T1000 (cell line): ENCODE measurements at places on chromosomes 16 and 17.

DNA sequence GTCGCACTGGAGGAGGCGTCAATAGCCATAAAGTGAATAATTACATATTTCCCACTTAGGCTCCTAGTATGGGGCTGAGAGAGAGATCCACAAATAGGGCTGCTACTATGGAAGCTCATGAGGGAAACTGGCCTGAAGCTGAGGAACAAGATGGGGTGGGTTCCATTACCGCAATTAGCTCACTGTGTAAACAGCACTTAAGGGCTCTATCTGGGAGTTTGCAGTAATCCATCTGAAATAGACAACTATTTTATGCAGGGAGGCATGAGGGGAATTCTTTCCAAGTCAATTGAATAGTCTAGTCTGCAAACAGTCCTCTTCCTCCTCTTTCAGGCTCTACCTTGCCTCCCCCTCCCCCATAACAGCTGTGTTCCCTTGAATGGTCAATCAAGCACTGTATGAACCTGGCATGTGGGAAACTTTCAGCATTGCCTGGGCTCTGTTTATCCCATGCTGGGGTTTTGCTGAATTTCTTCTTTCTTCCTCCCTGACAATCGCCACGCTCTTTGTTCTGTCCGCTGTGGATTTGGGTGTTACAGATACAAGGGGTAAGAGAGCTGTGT lies 56.1 kb upstream of the MAF start:
- no peak for DNase-seq

DNA sequence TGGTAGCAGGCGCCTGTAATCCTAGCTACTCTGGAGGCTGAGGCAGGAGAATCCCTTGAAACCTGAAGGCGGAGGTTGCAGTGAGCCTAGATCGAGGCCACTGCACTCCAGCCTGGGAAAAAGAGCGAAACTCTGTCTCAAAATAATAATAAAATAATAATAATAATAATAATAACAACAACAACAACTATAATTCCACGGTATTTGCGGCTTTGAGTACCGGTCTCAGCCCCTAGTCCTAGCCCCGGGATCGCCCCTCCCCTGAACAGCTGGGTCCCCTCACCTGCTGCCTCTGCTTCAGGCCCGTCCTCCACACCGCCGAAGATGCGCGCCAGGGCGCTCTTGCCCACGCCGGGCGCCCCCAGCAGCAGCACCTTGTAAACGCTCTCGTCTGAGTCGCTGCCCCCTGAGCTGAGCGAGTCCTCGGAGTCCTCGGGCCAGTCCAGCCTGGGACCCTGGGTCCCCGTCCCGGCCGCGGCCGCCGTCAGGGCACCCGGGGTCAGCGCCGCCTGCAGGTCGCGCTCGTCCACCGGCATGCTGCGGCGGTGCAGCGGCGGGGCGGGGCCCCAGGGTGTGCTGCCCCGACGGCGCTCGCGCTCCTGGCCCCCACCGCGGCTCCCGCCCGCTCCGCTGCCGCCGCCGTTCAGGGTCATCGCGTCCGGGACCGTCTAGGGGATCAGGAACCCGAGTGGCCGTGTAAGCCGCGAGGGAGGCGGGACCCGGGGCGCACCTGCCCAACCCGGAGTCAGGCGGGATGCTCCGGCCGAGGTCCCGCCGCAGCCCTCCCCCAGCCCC lies 611 bp downstream of the RRAD start:
- no peak for DNase-seq

DNA sequence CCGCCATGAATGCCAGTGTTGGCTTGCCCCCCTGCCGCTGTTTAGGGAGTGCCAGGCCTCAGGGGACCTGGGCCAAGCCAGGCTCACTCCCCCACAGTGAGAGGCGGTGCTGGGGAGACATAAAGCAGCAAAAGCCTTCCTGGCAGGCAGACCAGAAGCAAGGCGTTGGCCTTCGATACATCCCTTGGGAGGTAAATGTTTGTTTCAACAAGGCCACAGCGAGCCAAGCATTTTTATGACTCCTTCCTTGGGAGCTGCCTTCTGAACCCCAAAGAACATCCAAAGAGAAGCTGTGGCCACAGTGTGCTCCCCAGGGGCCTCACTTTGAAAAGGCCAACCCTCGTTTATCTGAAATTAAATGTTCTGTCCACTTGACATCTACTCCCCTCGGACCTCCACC lies 119.7 kb upstream of the CIBAR2 start:
- DNase-seq: peak; percentile 17

DNA sequence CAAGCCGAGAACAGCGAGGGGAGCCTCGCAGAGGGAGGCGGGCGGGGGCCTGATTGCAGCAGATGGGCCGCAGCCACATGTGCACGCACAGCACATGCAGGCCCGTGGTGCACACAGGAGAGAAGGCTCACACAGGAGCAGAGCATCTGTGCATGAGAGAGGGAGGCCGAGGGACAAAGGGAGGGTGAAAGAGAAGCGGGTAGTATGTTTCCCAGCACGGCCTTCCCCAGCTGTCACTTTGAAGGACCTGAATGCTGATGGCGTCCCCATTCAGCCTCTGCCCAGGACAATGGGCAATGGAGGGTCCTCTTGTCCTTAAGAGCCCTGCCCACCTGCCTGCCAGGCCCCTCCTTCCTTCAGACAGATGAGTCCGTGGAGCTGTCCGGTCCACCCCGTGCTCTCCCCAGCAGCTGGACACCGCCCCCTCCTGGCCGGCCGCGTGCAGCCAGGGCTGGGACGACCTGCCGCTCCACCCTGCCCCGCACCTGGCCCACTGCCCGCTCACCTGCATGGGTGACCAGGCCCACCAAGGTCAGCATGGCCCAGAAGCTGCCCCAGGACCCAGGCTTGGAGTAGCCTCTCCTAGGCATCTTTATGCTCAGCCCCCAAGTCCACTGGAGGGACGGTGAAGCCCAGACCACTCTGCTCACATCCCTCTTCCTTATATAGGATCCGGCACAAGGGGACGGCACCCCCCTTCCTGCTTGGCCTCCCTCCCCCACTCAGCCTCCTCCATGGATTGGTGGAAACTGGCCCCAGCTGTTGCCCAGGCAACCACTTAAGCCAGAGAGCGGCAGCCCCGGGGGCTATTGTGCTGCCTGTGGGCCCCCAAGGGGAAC lies at the start of gene BTBD17:
Gene BTBD17 (minus strand): TSS at position 639 of the 839 bp plus-strand sequence. CDS start 49 bp downstream, at position 590.
- DNase-seq: no peak

- DNase-seq: no peak
Observed at GRCh38 chr16:58828901-58829545, 94.9 kb upstream of the GOT2 start.
